ENCODE measurements at places on chromosomes 3 and 15.

GRCh38 chr3:195548987-195549386 lies 5.9 kb upstream of the PPP1R2 start:
- DNase-seq: no peak

GRCh38 chr3:197444793-197445379 lies 110.9 kb downstream of the BDH1 start:
- no peak for DNase-seq

- no peak for DNase-seq
Measured at GRCh38 chr15:41691471-41691870, 31.3 kb downstream of the MGA start.

GRCh38 chr3:22231061-22231460 lies 480.1 kb upstream of the ZNF385D start:
- DNase-seq: no peak

DNA sequence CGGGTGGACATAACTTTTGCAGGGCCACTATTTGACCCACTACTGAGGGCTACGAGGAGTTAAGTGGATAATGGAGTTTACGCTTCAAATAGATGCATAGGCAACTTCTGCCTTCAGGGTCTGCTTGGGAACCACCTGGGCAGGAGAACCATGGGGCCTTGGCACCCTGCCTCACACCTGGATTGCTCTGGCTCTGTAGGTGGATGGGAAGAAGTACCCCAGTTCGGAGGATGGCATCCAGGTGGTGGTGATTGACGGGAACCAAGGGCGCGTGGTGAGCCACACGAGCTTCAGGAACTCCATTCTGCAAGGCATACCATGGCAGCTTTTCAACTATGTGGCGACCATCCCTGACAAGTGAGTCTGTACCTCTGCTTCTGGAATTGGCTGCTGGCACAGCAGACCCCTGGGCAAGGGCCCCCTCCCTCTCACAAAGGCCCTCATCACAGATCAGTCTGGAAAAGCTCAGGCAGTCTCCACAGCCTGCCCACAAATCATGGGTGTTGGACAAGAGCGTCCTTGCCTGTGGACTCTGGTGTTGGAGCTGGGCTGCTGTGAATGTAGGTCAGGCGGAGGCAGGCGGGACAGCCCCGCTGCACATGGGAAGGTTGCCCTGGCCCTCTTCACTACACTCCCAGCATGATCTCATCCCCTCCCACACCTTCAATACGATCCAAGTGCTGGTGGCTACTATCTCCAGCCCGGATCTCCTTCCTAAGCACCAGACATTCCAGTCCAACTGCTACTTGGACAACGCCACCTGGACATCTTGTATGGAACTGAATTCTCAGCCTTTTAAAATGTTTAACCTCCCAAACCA lies 46.7 kb downstream of the MESD start:
- no peak for DNase-seq

GRCh38 chr3:184110316-184110725 lies 13.5 kb downstream of the HTR3E start:
- no peak for DNase-seq

- DNase-seq: no peak
Measured at GRCh38 chr3:129369711-129370110, 58.7 kb downstream of the EFCAB12 start.

DNA sequence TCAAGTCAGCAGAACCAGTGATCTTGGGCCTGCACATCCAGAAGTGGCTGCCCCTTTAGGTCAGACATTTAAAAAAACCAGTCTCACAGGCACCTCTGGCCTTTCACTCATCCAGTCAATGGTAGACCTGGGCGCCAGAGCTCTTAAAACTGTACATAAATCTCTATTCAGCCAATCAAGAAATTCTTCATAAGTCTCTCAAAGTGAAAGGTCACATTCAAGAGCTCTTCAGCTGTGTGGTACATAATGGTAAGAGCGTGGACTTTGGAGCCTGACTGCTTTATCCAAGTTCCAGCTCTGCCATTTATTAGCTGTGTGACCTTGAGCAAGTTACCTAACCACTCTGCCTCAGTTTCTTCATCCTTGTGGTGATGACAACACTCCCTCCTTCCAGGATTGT lies 22.3 kb upstream of the MORF4L1 start:
- no peak for DNase-seq

DNA sequence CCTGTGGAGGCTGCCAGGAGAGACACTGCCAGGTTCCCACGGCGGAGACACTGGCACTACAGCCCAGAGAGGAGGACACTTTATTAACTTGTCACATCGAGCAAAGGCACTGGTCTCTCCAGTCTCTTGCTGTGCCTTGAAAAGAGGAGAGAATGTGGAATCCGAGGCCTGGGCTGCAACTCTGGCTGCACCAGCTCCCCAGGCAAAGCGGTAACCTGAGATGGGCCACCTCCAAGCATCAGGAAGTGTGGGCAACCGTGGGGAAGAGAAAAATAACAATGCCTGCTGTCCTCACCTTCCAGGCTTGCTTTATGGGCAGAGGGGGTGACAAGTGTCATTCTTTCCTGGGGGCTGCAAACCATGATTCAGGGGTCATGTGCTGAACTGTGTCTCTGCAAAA lies 91.6 kb upstream of the RGMA start:
- no peak for DNase-seq

Data from NCI-H1105 treated with DMSO at 0.1 percent for 48 hours (cell line).